ENCODE measurements at places on chromosomes 12 and 14. TPM values are rescaled to one million over a fixed set of nuclear protein-coding genes. Genes with fewer than 3 reads are reported as not detected.

The NR4A1 gene
- 8.5 TPM for total RNA-seq

DNA sequence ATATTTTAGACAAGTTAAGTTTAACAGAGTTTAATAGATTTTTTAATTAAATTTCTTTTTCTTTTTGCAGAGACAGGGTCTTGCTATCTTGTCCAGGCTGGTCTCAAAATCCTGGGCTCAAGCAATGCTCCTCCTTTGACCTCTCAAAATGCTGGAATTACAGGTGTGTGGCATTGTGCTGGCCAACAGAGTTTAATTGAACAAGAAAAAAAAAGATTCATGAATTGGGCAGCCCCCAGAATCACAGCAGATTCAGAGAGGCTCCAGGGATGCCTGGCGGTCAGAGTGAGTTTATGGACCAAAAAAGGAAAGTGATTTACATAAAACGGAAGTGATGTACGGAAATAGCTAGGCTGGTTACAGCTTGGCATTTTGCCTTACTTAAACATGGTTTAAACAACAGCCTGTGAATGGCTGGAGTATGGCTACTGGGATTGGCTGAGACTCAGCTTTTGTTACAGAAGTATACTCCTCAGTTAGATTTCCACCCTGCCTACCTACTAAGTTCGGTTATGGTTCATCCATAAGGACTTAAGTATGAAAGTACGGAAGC is 14.5 kb upstream of the TESPA1 start:
- no peak for DNase-seq

DNA sequence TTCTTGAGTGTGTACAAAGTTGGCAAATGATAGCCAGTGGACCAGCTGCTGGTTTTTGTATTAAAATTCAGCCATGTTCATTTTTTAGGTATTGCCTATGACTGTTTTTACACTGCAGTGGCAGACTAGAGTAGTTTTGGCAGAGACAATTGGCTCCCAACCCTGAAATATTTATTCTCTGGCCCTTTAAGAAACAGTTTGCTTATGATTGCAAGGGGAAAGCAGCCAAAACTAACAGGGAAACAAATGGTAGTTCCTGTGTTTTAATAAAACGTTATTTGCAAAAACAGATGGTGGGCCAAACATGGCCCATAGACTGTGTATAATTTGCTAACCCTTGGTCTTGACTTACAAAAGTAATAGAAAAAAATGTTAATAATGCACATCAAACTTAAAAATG is 110.2 kb downstream of the ALX1 start:
- no peak for DNase-seq

DNA sequence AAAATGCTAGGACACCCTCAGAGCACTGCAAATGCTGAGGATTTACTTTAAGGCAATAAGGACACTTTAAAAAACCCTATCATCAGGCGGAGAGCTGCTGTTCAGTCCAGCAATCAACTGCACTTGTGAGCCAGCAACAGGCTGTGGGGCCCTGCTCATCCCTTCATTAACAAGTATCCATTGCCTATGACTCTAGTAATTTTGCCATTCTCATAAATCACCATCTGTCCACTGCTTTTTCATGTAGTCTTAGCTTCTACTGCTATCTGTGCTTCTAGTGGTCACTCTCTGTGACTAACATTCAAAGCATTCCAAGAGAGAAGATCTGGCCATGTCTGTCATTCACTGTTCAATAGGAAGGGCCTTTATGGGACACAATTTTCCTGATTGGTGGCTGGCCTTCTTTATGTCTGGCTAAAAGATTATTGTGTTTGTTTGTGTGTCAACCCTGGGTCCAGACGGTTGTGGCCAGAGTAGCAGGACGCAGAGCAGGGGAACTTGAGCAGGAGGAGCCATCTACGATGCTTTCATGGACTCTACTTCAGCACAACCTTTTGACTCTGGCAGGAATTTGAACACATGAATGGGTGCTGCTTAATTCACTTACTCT is 3.6 kb upstream of the KRAS start:
- DNase-seq, result no peak

DNA sequence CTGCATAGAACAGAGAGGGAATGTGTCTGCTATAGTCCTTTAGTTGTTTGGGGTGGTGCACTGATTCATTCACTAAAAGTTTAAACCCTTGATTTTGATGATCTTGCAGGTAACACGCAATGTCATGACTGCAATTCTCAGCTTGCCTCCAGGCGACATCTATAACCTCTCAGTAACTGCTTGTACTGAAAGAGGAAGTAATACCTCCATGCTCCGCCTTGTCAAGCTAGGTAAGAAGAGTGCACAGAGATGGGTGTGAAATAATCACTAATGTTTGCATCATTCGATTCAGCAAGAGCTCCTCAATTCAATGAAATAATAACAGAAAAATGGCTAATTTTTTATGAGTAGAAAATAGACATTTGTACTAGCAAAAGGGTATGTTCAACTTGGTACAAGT is 203.7 kb downstream of the PTPRO start:
- no peak for DNase-seq

DNA sequence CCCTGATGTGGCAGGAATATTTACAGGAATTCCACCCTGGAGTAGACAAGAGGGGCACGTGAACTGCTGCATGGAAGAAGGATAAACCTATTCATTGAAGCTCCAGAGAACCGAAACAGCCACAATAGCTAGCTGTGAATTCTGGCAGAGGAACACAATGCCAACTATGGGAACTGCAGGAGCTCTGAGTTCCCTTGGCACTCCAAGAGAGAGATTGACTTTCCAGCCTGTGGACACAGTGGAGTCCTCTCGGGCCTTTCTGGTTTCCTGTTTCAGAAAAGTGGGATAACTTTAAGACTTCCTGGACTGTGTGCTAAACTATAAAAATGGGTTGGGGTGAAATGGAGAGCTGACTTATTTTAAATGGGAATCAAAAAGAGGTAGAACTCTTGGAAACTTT is 11.9 kb downstream of the CACNA2D4 start:
- no peak for DNase-seq

The CCDC197 gene
- total RNA-seq, result not detected

DNA sequence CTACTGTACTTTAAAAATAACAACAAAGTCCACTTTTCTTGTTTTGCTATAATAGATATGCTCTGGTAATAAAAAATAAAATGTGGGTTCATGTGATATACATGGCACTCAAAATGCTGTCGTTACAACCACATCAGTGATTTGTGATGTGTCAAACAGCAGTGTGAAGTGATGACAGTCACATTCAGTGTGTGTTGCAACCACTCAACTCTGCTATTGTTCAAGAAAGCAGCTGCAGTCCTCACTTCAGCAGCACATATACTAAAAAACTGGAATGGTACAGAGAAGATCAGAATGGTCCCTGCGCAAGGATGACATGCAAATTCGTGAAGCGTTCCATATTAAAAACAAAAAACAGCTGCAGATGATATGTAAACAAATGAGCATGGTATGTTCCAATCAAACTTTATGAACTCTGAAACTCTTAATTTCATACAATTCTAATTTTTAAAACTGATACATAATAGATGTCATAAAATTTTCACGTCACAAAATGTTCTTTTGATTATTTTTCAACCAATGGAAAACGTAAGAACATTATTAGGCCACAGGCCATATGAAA is 6.7 kb downstream of the TRMT5 start:
- no peak for DNase-seq
